ENCODE measurements at places on chromosomes 1 and 21.

- DNase-seq: peak; percentile 52
These were observed 674 bp downstream of the CEP350 start for GRCh38 chr1:179955287-179955680.

- DNase-seq: peak; percentile 33
These were observed 159.5 kb downstream of the DISC1 start for GRCh38 chr1:231786126-231786525.

- no peak for DNase-seq
These were observed 332.8 kb downstream of the DISC1 start for GRCh38 chr1:231959225-231959884.

DNA sequence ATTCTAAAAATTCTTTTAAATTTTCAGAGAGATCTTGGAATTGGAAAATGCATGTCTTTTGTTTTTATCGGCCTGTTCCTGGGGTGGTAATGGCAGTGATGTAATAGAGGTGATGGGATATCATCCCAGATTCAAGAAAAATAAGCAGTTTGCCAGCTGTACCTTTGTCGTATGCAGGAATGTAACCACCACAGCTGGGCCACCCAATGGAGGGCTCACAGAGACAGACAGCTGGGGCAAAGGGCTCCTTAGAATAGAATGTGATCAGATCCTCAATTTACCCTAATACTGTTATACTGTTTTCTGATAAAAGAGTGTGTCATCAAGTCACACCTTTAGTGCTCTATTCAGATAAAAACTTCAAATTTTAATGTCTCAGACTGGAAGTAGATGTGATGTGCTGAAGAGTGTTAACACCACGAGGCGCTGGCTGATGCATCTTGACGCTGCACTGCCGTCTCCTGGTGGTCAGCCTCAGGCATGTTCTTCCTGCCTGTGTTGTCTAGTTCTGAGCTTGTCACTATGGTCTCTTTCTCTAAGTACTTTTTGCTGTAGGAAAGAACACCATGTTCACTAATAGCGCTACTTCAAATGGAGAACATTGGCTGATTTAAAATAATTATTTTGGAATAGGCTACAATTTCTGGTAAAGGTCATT lies 78.8 kb downstream of the C1orf21 start:
- DNase-seq: peak; percentile 55

DNA sequence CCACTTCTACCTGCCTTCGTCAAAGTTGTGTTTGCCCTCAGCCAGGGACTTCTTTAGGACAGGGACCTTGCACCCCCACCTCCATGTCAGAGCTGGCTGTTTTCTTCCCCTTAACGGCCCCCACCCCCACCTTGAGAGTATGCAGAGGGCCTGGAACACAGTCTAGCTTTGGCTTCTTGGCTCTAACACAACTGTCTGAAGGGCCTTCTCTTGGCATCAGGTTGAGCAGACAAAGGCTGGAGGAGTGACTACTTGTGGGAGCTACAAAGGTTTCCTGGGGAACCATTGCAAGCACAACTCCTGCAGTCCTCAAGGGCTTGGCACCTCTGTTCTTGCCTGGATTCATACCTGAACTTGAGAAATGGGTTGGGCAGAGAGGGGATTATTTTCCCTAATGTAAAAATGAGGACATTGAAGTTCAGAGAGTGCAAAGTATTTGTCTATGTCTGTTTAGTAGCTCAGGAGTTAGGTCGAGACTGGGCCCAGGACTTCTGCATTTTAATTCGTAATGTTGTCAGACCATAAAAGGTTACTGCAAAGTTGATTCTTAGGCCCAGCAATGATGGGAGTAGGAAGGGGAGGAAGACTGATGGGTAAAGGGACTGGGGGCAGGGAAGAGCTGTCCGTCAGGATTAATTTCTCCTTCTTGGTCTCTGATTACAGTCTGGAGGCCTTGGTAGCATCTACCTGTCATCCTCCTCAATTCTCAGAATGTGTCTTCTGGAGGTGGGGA lies 2.6 kb downstream of the CYP4B1 start:
- DNase-seq: no peak

- no peak for DNase-seq
These were observed 39.0 kb upstream of the NADK start for GRCh38 chr1:1817221-1817620.

DNA sequence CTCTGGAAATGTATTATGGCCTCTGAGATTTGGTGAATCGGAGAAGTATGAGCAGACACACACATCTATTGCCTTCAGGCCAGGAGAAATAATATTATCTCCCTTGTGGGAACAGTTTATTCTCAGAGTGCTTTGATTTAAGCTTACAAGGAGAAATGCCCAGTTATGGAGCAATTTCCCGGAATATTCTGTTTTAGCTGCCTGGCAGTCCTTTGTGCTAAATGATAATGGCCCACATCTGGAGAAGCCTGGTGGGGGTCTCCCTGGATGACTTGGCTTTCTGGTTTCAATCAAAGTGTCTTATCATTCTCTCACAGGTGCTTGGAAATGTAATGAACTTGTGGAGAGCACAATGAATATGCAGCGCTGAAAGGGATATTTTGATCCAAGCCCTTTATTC lies 389.6 kb upstream of the USP24 start:
- DNase-seq: no peak

Measured in common myeloid progenitor, CD34-positive (primary cell).